Chondrocyte (in vitro differentiated cells): ENCODE measurements at places on chromosomes 6 and 20.

- DNase-seq: no peak
Observed at GRCh38 chr6:108872141-108872557, 23.9 kb downstream of the ARMC2 start.

DNA sequence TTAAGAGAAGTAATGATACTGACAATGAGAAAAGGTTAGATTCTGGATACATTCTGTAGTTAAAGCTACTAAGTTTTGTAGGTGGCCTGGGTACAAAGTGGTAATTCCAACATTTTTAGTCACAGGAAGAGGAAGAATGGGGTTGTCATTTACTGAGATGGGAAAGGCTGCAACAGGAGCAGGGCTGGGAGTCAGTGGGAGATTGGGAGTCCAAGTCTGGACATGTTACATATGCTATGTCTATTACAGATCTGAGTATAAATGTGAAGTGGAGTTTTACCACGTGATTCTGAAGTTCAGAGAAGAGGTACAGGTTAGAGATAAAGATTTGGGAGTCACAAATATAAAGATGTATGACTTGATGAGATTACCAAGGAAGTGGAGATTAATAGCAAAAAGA is 116.2 kb downstream of the RWDD2A start:
- DNase-seq: no peak

GRCh38 chr20:17999566-17999965 is 30.7 kb downstream of the MGME1 start:
- DNase-seq: no peak

DNA sequence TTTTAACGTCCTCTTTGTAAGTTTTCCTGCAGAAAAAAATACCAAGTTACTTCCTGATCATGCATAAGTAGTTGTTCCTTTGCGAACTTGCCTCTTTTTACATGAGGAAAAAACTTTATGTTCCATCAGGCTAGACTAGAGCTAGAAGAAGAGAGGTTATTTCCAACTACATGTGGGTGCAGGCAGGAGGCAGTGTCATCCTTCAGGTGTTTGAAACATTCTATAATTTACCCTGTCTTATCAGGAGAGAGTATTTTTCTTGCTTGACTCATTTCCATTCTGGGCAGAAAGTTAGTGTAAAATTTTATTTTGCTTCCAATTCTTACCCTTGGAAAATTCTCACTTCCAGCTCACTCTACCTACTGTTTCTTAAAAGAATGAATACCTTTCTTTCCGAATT is 28.5 kb upstream of the EPHA7 start:
- no peak for DNase-seq

GRCh38 chr6:13390658-13391057 is 62.3 kb upstream of the TBC1D7 start:
- DNase-seq: no peak

DNA sequence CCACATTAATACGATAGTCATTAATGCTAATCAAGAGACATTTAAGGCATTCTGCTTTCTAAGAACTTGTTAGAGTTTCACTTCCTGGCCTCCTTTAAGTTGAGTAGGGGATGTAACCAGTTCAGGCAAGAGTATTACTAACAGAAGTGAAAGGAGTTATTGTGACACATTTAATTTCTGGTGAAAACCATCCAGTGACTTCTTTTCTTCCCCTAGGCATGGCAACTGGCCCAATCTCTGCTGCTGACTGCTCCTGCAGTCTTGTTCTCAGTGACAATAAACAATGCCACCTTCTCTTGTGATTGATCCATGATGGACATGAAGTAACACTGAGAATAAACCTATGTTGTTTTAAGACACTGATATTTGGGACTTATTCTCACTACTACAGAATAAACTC is 130.9 kb upstream of the DEFB112 start:
- DNase-seq: no peak

DNA sequence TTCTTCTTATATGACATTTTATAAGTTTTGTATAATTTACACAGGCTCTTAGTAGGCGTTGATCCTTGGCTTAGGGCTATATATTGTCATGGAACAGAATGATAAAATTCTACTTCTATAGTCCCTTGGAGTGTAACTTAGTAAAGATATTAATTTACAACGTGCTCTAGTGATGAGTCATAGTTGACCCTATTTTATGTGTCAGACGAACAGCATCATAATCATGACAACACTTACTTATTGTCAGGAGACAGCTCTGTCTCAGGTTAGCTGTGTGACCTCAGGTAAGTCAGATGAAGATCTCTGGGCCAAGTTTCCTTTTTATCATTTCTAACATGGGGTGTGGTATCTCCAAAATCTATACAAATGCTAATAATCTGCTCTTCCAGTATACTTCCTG is 473.5 kb downstream of the UTRN start:
- DNase-seq: no peak

- no peak for DNase-seq
Observed at GRCh38 chr6:73560853-73561407, 40.1 kb upstream of the EEF1A1 start.

GRCh38 chr6:118776607-118777549 is 117.1 kb upstream of the ASF1A start:
- DNase-seq: no peak

- no peak for DNase-seq
Observed at GRCh38 chr6:4936681-4937041, 67.2 kb downstream of the RPP40 start.

DNA sequence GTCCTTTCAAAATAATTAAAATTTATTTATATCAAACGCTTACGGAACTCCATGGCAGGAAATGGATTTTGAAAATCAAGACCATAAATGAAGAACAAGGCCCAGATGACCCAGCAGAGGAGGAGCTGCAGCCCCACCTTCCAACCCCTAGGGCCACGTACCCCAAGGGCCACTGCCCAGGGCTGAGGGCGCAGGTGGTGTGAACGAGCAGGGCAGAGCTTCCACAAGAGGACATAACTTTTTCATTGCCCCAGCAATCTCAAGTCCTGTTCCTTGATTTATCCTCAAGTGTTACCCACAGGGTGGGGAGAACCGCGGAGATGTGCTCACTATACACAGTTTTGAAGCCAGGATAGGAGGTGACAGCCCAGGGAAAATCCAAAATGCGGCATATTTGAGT is 42.8 kb downstream of the PSMG4 start:
- peak; percentile 40 for DNase-seq

DNA sequence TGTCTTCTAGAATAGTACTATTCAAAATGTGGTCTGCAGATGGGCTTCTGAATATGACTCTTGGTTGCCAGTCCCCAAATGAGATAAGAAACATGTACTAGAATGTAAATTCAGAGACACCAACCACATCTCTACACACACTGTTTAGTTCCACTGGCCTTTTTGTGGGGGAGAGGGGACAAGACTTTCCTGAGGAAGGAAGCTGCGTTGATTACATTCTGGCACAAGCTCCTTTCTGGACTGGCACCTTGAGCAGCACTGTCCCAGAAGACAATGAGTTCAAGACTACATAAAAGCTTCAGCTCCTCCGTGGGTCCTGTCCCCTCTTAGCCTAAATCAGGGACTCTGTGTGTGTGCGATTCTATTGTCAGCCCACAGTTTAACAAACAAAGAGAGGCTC is 6.9 kb upstream of the IYD start:
- DNase-seq: no peak

DNA sequence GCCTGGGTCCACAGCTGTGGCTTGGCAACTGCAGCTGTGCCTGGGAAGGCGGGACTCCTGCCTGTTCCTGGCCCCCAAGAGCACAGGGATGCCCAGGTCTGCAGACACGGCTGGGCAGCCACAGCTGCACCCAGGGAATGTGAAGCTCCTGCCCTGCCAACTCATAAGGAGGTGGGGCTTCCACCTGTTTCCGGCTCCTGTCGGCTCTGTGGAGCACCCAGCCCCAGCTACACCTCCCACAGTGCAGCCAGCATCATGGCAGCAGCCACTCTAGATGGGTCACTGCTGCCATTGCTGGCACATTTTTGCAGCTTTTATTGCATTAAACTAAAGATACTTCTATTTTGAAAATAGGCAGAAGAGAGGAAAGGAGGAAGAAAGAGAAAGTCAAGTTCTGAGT is 207.9 kb downstream of the SAMD5 start:
- DNase-seq: no peak

- no peak for DNase-seq
Observed at GRCh38 chr6:85456782-85457181, 6.9 kb downstream of the NT5E start.

GRCh38 chr6:6283746-6284145 is 36.7 kb downstream of the F13A1 start:
- DNase-seq: no peak

DNA sequence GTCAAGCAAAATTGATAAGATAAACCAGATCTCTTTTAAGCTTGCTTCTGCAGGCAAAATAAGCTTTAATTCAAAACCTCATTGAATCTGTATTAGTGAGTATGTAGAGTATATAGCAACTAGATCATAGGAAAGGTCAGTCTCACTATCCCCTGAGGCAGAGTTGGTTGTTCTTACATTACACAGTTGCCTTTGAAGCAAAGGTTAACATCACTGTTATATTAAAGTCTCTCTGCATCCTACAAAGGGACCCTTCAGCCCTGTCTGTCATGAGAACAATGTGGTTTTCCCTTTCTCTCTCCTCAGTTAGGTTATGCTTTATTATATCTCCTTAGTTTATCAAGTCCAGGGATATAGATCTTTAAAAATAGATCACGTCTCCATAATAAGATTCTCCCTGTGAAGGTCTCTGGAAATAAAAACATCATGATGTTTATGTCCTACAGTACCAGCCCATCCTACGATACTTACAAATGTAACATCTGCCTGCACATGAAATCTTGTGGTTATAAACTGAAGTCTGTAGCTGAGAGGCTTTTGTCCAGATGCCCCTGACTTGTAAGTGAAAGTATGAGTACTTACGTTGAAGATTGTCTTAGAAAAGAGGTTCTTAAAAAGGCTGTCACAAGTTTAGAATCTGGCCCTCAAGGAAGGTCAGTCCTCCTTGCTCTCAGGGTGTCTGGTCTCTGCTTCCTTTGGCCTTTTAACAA is 103.6 kb downstream of the VIP start:
- DNase-seq: no peak

- no peak for DNase-seq
Observed at GRCh38 chr6:109768485-109768884, 77.4 kb downstream of the FIG4 start.

- no peak for DNase-seq
Observed at GRCh38 chr20:24565835-24566351, 96.5 kb downstream of the SYNDIG1 start.

DNA sequence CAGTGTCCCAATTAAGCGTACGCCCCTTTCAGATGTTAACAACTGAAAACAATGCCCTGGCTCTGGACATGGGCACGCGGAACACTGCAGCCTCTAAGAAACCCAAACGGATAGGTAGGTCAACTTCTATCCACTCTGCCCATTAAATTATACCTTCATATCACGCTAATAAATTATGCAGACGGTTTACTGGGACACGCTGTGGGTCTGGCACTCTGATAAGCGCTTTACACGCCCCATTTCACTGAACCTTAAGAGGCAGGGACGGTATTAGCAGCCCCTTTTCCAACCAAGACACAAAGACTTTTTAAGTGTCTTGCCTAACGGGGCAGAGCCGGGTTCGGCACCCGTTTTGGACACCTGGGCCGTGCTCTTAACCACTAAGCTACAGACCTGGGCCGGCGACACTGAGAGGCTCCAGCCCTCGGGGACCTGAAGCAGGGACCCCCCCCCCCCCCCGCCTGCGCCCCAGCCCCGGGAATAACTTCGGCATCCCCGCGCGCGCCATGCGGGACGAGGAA is 744 bp downstream of the STAU1 start:
- DNase-seq: peak; percentile 49

- no peak for DNase-seq
Observed at GRCh38 chr6:20200761-20201630, 11.3 kb downstream of the MBOAT1 start.

DNA sequence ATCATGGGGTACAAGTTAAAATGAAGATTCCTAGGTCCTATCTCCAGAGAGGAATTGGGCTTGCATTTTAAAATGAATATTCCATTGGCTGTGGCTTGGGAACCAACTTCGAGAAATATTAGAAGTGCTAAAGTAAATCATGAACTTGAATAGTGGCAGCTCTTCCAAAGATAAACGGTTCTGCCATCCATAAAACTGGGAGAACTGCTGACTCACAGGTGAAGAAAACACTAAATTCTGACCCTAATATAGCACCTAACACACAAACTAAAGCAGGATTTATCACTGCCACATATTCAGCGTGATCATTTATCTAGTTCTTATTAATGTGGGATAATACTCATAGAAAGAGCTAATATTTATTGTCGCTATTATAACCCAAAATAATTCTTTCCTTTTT is 508.1 kb upstream of the ID4 start:
- no peak for DNase-seq
